ENCODE measurements at places on chromosomes 5 and 9.

DNA sequence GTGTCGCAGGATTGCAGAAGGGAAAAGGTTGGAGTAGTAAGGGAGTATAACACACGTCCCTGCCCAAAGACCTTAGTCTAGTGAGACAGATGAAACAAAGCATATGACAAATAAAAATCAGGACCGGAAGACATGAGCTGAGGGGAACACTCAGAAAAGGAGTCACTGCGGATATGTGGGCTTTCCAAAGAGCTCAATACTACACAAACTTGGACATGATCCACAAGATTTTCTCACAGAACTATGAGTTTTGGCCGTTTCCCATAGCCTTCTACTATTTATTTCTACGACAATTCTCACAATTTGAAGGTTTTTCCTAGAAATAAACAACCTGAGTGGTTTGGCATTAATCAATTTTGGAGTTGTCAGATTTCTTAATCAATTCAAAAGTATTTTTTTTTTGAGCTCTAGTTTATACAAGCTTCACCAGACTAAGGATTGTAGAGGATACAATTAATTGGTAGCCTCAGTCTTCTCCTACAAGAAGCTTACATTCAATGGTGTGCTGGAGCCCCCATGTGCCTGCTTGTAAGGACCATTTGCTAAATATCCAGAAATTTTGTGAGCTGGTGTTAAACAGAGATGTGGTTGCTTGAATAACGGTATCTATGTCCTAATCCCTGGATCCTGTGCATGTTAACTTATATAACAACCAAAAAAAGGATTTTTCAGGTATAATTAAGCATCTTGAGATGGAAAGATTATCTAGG, 91.4 kb downstream of the ADAMTS12 start:
- no peak for DNase-seq

GRCh38 chr5:160694896-160695295, 157.1 kb downstream of the ATP10B start:
- DNase-seq, result no peak

DNA sequence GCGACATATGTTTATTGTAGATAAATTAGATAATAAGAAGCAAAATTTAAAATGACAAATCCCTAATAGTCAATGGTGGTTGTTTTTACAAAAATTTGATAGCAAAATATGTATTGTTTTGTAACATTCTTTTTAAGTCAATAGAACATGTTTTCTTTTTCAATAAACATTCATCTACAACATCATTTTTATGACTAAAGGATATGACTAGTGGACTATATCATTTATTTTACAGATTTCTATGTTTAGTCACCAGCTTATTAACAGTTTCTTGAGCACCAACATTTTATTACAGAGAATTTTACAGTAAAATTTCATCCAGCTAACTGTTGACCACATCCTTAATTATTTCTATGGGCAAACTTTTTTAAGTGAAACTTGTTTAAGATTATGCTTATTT, 114.7 kb upstream of the IL7R start:
- no peak for DNase-seq

- DNase-seq, result no peak
Measured at GRCh38 chr5:14674983-14675854, 10.7 kb downstream of the OTULIN start.

DNA sequence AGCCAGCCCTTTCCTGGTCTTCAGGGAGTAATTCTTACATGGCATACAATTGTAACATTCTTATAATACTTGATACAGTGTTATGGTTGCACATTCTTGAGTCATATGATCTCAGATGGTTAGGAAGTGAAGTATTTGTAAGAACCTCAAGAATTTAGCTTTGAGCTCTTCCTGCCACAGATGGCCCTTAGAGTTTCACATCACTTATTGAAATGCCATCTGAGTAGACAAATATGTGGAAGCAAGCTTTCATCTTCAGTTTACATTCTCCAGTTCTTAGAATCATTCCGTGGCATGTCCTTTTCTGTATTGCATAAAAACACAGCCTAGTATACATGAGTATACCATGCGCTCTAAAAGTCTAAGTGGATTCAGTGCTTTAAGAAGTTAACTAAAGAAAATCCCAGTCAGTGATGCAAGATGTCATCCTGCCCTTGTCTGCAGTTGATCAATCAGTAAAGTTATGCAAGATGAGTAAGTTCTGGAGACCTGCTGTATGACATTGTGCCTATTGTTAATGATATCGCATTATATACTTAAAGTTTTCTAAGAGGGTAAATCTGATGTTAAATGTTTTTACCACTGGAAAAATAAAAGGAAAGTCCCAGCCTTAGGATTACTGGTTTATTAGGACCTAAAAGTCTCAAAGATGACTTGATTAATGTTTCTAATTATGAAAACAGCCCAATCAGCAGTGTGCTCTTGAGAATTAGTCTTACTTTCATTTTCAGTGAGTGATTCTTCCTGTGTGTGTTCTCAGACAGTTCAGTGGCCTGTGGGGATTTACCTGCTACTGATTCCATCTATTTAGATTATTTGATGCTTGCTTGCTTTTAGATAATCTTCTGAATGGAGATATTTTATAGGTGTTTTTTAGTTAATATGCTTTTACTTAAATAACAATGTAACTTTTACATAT, 29.4 kb downstream of the RHOBTB3 start:
- no peak for DNase-seq

GRCh38 chr5:14270209-14270702, 127.1 kb downstream of the TRIO start:
- peak; percentile 81 for DNase-seq

DNA sequence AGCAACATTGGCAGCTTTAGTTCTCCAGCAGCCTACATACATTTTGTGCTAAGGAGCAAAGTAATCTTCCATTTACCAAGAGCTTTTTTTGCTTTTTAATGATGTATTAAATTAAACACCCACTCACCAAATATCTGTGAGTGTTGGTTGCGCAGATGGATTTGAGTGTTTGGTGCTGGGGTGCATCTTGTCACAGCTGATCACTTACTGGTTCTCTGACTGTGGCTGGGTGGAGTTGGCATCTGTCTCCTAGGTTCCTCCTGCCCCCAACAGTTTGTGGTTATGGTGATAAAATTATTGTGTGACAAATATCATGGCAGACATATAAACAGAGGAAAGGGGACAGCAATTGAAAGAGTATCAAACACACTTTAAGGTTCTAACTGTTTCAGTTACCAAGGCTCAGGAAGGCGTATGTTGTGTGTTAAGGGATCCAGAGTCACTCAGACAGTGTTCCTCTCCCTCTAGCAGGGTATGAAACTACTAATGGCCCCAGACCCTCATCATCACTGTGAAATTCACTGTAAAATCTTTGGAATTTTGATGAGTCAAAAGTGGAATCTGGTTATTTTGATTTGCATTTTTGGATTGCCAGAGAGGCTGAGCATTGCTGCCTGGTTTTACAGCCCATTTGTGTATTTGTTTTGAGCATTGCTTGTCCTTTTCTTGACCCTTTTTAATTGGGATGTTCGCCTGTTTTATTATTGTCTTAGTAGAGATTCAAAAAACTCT, 81.7 kb downstream of the PDE8B start:
- no peak for DNase-seq

- DNase-seq, result no peak
Measured at GRCh38 chr5:74342182-74342581, 298.3 kb downstream of the ENC1 start.

- DNase-seq, result no peak
Measured at GRCh38 chr9:303502-303901, 88.8 kb downstream of the DOCK8 start.

DNA sequence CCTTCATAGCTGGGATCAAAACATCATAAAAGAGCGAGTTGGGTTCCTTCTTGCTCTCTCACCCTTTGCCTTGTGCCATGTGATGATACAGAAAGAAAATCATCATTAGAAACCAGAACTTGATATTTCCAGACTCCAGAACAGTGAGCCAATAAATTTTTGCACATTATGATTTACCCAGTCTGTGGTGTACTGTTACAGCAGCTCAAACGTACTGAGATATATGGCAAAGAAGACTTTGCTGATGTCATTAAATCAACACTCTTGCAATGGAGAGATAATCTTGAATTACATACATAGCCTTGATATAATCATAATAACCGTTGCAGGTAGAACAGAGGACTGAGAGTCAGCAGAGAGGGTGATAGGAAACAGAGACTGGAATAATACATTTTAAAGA, 1271.6 kb downstream of the CDH12 start:
- no peak for DNase-seq

- DNase-seq, result no peak
Measured at GRCh38 chr9:14135421-14135820, 178.5 kb downstream of the NFIB start.

DNA sequence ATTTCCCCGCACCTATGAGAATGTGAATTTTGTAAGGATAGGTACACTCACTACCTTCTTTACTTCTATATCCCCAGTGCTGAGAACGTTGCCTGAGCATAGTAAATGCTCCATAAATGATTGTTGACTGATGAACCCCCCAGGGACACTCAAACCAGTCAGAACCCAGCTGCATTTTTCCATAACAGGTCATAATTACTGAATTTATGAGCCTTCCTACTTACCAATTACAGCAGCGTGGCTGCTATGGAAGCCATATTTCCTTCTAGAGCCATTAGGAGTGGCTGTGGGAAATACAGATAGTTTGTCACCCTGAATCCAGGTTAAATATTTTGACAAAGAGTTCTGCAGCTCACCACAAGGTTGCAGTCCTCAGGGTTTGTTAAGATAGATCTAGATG, 135.0 kb downstream of the TAF11L14 start:
- DNase-seq, result no peak

DNA sequence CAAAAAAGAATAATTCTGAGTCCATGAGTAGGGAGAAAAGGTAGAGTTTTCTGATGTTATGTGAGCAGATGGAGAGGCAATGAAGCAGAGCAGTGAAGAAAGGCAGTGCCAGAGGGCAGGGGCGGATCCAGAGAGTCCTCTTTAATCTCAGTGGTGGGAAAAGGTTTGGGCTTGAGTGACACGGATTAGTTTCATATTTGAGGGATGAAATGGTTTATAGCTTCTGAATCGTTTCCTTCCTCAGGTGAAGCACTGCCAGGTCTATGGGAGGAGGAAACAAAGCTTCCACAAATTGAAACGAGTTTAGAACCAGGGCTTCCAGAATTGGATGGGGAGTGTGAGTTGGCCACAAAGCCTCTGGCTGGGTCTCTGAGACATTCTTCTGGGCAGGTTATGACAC, 517.0 kb upstream of the PAPPA start:
- DNase-seq, result peak; percentile 68

DNA sequence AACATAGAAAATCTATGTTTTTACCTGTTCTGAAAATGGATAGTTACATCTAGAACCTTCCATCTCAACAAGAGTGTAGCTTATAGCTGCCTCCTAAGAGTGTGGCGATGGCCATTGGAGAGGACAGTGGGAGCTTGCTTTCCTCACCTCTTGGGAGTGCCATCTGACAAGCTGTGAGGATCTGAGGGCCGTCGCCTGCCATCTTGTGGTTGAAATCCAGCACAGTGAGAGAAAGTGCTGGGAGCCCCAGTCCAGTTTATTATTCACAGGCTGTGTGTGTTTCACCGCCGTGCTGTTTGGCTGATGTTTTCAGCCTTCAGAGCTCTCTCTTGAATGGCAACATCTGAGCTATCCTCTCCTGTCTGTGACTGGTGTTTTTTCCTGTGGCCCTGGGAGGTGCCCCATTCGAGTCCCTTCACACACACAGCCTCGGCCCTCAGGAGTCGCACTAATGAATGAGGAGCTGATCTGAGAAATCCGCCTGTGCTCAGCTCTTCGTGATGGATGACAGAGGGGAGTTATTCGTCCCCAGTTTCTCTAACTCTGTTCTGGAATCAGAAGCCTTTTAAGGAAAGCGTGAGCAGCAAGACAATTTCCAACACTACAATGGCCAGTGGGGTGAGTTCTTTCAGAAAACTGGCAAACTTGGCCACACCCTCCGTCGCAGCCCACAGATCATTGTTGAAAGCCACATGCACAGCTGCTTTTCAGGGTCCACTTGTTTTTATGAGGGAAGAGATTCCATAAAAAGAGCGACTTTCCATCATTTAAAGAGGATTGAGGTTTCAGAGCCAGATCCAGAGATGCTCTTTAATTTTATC, 170.3 kb downstream of the PDZD2 start:
- peak; percentile 51 for DNase-seq

DNA sequence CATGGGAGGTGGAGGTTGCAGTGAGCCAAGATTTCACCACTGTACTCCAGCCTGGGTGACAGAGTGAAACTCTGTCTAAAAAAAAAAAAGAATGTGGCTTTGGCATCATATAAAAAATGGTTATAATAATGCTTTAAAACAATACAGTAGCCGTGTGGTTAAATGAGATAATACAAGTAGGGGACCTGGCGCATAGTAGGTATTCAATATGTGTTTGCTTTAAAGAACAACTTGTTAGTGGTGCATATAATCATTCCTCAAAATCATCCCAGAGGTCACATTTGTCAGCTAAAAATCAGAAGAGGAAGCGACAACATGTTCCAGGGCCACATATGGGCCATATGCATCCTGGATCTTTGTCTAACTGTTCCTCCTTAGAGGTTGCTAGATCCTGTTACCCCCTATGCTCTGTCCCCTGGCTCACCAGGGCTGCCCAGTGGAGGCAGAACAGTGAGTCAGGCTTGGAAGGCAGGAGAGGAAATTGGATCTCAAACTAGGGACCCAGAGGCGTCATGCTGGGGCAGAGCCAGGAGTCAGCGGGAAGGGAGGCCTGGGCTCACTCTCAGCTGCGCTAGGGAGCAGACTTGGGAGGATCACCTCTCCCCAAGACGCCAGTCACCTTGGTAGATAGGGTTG, 27.7 kb downstream of the LHX6 start:
- DNase-seq, result no peak

DNA sequence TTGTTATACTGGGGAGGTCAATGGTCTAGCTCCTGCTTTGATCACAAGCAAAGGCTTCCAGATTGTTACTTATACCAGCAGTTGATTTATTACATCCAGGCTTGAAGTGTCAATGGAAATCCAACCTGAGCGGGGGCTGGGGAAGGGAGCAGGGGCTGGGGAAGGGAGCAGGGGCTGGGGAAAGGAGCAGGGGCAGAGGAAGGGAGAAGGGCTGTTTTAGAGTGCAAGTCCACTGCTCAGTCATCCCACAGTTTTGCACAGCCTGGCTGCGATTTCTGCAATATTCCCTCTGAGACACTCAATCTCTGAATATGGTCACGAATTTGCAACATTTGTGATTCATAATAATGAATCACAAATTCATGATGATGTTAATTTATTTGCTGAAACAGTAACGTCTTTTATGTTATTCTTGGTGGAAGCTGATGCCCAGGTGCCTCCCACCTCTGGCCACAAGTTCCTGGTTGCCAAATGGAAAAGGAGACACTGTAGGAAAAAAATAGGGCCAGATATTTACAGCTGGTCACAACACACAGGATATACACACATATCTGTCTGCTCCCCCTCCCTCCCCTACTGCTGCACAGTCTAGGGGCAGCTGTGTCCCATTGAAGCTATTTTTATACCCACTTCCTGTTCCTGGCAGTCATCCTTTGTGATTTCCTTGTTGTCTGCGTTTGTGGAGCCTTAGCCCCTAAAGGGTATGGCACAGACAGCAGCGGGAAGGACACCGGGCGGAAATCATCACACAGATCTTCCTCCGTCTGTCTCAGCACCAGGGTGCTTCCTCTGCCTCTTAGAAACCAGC, 325.1 kb downstream of the GADD45G start:
- DNase-seq, result peak; percentile 4

DNA sequence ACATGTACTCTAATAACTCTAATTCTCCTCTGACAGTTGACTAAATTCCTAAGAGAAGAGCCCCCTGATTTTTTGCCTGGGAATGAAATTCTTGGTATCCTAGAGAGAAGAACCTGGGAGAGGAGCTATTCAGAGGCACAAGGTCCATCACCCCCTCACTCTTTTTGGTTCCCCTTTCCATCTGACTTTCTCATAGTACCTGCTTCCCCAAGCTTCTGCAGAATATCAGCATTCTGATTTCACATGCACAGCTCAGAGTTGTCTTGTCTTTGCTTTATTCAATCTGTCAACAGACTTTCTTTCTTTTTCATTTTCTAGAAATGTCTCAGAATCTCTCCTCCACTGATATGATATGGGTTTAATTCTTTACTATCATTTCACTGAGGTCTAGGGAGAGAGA, 141.5 kb upstream of the FBXL17 start:
- DNase-seq, result no peak

Measured in NCI-H1694 (cell line).